ENCODE measurements at places on chromosomes 2 and 18.

- DNase-seq: no peak
These were observed 51.3 kb upstream of the SPP2 start for GRCh38 chr2:233999182-233999581.

DNA sequence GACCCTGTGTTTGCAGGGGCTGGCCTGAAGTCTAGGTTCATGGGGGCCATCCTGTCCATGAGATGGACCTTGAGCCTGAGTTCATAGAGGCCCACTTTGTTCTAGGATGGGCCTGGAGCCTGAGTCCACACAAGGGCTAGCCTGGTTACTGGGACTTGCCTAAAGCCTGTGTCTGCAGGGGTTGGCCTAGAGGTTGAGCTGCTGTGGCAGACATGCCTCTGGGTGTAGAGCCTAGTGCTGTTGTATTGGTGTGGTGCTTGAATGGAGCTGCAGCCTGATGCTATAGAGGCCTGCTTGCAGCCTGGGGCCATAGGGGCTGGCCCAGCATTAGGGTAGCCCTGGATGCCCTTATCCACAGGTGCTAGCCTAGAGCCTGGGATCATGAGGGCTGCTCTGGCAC, 23.9 kb upstream of the RASGRP3 start:
- no peak for DNase-seq

- no peak for DNase-seq
These were observed 754.5 kb upstream of the FAM98A start for GRCh38 chr2:34353509-34354113.

DNA sequence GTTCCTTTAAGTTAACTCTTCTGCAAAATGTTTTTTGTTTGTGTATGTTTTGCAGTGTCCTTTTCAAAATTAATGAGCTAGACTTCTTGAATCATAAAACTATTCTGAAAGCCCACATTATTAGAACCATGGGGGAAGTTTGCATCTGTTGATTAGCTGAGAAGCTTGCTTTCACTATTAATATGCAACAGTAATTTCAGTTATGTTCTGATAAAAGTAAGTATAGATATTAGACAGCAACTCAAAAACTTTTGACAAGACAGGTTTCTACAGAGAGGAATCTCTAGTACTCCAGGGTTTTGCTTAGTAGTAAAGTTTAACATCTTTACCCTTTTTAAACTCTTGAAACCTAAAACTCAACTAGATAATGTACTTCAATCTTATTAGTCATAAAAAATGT, 147.8 kb downstream of the UBE2E3 start:
- no peak for DNase-seq

DNA sequence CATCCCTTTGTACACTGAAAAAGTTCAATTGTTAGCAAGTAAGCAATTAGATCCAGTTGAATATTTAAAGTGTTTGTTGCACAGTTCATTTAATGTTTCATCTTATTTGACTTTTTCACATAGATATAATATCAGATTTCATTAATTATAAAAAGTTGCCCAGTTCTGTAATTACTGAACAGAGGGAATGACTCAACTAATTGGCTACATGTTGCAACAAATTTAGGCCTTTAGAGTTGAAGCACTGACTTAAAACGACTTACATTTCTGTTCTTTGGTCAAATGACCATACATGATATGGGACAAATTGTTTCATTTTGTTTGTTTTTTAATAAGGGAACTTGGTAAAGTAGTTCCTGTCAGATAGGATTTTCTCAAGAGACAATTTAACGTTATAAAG, 68.5 kb upstream of the FAM117B start:
- DNase-seq: no peak

GRCh38 chr2:207341112-207341750, 175.5 kb upstream of the KLF7 start:
- DNase-seq: no peak

DNA sequence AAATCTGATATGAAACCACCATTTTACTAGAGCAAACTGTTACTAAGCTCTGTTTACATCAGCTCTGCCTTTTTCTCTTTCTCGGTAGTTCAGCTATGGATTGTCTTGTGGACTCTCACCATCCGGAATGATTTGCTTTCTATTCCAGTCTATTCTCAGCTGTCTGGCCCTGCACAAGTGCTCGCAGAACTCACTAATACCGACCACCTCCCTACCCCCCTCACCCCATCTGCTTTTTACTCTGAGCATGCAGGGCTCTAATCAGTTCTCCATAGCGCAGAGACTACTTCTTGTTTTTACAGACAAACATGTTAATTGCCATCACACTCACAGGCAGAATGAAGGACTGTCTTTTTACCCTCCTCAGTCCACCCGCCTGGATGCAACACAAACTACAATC, 180.7 kb upstream of the POU3F3 start:
- no peak for DNase-seq

DNA sequence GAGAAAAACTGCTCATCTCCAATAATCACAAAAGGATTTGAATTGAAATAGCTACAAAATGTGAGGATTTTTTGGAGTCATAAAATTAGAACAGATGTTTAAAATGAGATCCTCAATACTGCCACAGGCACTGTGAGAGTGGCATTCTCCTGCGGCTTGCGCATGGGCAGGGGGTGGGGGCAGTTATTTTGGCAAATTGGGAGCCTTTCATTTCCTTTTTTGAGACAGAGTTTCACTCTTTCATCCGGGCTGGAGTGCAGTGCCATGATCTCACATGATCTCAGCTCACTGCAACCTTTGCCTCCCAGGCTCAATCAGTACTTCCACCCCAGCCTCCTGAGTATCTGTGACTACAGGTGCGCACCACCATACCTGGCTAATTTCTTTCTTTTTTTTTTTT, 42.4 kb downstream of the POMC start:
- no peak for DNase-seq

GRCh38 chr2:214341646-214342045, 69.2 kb upstream of the VWC2L start:
- no peak for DNase-seq

- no peak for DNase-seq
These were observed 172.1 kb downstream of the GFPT1 start for GRCh38 chr2:69214898-69215297.

GRCh38 chr2:9970200-9971044, 18.9 kb downstream of the GRHL1 start:
- no peak for DNase-seq

DNA sequence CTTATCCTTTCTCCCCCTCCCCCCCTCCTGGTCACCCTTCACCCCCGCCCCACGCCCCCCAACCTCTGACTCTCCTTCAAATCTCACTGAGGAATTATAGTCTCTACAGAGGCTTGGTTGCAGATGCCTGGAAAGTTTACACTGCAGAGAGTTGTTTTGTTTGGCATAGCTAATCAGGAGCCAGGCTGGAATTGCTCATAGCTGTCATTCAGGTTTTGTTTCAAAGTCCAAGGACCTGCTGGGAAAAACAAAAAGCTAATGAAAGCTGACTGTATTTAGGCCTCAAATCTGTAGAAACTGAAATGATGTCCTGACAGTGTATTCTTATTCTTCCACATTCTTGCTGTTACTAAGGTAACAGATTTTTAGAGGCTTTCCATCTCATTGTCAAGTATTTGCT, 22.6 kb downstream of the GREB1L start:
- DNase-seq: no peak

- no peak for DNase-seq
These were observed 24.1 kb downstream of the TWIST2 start for GRCh38 chr2:238872026-238872425.

GRCh38 chr2:240392084-240392947, 43.1 kb upstream of the GPC1 start:
- DNase-seq: no peak

DNA sequence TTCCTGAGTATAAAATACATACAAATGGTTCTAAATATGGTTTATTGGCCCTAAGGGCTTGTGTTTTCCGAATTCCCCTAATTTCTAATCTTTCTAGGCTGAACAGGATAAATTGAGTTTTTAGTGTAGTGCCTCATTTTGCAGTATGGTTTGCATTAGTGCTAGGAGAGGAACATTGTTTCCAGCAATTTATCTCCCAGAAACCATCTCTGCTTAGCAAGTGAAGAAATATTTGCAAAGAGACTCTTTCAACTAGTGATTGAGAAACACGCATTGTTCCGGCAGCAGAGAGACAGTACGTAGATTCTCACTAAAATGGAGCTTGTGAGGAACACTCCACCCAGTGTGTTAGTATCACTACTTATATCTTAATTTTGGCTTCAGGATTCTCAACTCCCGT, 177.8 kb upstream of the EPAS1 start:
- DNase-seq: no peak

DNA sequence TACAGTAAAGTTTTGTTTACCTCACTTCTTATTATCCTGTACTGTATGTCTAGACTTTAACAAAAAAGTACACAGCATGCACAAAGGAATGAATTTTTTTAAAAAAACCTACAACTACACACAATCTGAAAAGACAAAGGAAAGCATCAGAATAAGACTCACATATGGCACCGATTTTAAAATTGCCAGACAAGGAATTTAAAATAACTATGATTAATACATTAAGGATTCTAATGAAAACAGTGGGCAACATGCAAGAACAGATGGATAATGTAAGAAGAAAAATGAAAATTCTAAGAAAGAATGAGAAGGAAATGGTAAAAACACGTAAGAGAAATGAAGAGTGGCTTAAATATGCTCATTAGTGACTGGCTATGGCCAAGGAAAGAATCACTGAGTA, 638.2 kb downstream of the FBXO15 start:
- DNase-seq: no peak

DNA sequence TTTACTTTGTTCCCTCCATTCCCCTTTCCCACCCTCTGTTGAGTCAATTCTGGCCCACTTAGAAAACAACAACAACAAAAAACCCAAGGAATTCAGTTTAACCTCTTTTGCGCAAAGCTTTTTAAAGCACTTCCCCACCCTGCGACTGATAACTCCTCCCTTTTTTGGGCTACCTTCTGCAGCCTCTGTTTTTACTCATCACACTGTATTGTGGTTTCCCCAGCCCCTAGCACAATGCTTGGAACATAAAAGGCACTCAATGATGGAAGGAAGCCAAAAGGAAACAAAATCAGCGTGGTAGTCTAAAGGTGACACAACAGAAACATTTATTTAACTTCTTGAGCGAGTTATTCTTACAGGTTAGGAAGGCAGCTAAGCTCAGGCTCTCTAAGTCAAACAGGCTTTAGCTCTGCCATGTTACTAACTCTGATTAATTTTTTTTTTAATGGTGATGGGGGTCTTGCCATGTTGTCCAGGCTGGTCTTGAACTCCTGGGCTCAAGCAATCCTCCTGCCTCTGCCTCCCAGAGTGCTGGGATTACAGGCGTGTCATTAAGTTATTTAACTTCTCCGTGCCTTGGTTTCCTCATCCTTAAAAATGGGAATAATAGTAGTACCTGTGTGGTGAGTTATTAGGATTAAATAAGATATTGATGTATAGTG, 1.3 kb downstream of the CEP68 start:
- no peak for DNase-seq

GRCh38 chr18:78431606-78432005, 548.0 kb upstream of the SALL3 start:
- DNase-seq: no peak

DNA sequence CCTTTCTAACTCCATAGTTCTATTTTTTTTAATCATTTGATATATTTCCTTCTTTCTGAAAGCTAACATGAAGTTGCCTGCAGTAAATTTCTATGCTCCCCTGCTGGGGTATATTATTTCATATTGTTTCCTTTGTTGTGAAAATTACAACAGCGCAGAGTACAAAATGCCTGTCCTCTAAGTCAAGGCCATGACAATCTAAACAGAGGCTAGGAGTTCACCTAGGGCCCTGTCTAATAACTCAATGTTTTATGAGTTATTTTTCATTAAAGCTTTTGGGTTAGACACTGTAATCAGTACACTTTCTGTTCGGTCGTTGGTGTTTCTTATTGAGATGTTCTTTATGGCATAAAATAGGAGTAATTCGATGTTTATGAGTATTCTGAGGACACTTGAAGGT, 111.2 kb downstream of the OSR1 start:
- DNase-seq: no peak

DNA sequence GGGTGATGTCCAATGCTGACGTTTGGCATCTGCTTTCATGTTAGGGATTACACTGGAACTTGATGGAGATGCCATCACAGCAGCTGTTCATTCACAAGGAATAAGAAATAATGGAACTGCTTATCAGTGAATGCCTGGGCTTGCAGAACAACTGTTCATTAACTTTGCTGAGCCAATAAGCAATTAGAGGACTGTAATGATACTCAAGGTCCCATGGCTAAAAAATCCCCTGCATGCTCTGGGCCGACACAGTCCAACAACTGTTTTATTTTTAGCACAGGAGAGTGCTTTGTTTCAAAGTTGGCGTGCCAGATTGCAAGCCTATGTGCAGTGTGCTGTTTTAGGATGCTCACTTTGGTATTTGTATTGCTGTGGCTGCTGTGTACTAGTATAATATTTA, 408.0 kb upstream of the RGPD4 start:
- DNase-seq: no peak

DNA sequence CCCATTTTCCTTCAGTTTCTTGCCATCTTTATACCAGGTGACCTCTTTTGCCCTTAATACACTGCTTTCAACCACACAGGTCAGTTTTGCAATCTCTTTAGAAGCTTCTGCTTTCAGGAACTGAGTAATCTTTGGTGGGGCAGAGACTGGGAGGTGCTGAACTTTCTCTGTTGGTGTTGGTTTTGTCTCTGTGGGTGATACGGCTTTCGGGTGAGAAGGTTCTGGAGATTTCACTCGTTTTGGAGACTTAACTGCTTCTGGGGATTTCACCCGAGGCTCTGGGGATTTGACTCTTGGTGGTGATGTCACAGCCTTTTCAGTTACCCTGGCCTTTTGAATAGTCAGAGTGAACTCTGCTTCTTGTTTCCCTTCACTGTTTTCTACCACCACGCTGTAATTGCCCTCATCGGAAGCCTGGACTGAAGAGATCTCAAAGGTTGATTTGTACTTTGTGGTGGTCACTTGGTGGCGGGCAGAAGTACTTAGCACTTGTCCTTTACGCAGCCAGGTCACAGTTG, 50.4 kb downstream of the PLEKHA3 start:
- DNase-seq: no peak

- peak; percentile 83 for DNase-seq
These were observed 99.0 kb downstream of the PLEKHM3 start for GRCh38 chr2:207926133-207926988.

- no peak for DNase-seq
These were observed 37.0 kb upstream of the CRIM1 start for GRCh38 chr2:36318547-36318946.

DNA sequence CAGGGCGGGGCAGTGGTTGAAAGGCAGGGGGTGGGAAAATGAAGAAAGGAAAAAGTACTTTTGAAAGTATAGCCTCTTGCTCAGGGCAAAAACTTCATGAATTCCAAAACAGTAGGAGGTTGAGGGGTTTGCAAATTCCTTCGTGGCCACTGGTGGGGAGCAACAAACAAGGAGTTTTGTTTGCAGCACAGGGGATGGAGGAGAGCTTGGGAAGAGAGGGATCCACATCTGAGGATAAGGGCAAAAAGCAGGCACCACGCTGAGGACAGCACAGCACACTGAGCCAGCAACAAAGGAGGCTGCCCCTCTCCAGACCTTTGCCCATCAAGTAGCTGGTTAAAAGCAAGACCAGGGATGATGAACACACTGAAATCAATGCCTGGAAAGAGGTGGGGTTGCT, 148.9 kb downstream of the TCF4 start:
- DNase-seq: no peak

- DNase-seq: no peak
These were observed at the start of gene SNED1 for GRCh38 chr2:240997856-240998705. Gene SNED1, plus strand, starts transcription at chr2:240998618. Its CDS starts 220 bp downstream, at chr2:240998838.

GRCh38 chr2:148201075-148202004, 180.4 kb downstream of the MBD5 start:
- no peak for DNase-seq

- DNase-seq: no peak
These were observed 34.9 kb downstream of the EFR3B start for GRCh38 chr2:25076749-25077148.

- DNase-seq: no peak
These were observed 364.3 kb downstream of the PLCL1 start for GRCh38 chr2:198168651-198169050.

GRCh38 chr2:231326404-231326803, 69.1 kb upstream of the B3GNT7 start:
- DNase-seq: no peak
